ENCODE measurements at places on chromosomes 11 and 22. TPM values are rescaled to one million over a fixed set of nuclear protein-coding genes. Genes with fewer than 3 reads are reported as not detected.

The SMIM35 gene
- total RNA-seq, result not detected

The WNT11 gene
- 1.1 TPM for total RNA-seq

The SAA4 gene
- total RNA-seq, result not detected

The MS4A3 gene
- not detected for total RNA-seq

The RIMBP3C gene
- 0.27 TPM for total RNA-seq
